ENCODE measurements at places on chromosomes 12 and 14. TPM values are rescaled to one million over a fixed set of nuclear protein-coding genes. Genes with fewer than 3 reads are reported as not detected.

GRCh38 chr12:121472150-121472905 is 72.4 kb downstream of the RNF34 start:
- no peak for DNase-seq

- DNase-seq, result no peak
Measured at GRCh38 chr14:74852922-74853530, 22.9 kb downstream of the PROX2 start.

GRCh38 chr14:55874785-55875184 is 243.4 kb upstream of the PELI2 start:
- no peak for DNase-seq

- DNase-seq, result no peak
Measured at GRCh38 chr14:56241461-56241860, 123.2 kb downstream of the PELI2 start.

DNA sequence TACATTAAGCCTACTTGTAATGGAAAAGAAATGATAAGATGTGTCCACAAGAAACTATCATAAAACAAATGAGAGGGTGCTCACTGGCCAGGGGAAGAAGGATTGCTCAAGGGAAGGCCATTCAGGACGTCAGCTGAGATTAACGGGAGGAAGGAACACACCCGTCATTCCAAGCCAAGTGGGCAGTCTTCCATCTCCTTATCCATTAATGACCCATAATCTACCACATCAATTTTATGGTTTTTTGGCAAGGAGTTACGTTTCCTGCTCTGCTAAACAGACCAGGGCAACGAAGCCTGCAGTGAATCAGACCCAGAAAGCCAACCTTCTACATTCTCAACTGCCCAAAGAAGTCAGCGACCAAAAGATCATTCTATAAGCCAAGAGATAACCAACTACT is 25.1 kb downstream of the PRKAB1 start:
- DNase-seq, result peak; percentile 71

MIS18BP1 gene
- polyA plus RNA-seq, result 64.8 TPM

EFS gene
- 49.9 TPM for polyA plus RNA-seq

AGAP2 gene
- polyA plus RNA-seq, result 0.27 TPM

GPR137C gene
- 7.0 TPM for polyA plus RNA-seq
